ENCODE measurements at places on chromosomes 1 and 21.

- no peak overlapping the region for H3K4me3 ChIP-seq
- no peaks in the 10 kb centered on the region for H3K27me3 ChIP-seq
- H3K27ac ChIP-seq, result peak overlapping the region; percentile 4
These were observed 239.1 kb upstream of the IRF2BP2 start for GRCh38 chr1:234848972-234849649.

- H3K4me3 ChIP-seq, result no peak overlapping the region
- H3K27ac ChIP-seq, result no peak overlapping the region
- no peaks in the 10 kb centered on the region for H3K36me3 ChIP-seq
- no peaks in the 10 kb centered on the region for H3K4me1 ChIP-seq
These were observed 36.0 kb upstream of the SCMH1 start for GRCh38 chr1:41278076-41278475.

DNA sequence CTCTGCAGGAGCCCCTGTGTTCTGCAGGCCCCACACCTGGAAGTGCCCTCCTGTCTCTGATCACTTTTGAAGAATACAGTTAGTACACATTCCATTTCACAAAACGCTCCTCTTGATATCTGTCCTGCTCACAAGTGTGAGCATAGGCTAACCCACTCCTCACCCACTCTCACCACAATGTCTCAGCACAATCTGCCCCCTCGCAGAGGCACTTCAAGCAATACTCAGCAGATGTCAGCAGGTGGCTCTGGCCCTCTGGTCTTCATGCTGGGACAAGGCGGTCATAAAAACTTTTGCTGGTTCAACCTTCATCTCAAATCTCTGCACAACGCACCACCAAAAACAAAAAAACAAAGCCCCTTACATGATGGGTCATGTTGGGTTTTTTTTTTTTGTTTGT is 671.2 kb downstream of the MATN1 start:
- peaks cover 23% of the 10 kb centered on the region for H3K27me3 ChIP-seq
- no peak overlapping the region for H3K27ac ChIP-seq
- H3K4me1 ChIP-seq, result no peaks in the 10 kb centered on the region
- H3K36me3 ChIP-seq, result no peaks in the 10 kb centered on the region
- DNase-seq, result no peak

- H3K4me3 ChIP-seq, result no peak overlapping the region
- H3K27ac ChIP-seq, result no peak overlapping the region
These were observed 470.6 kb downstream of the PTPRU start for GRCh38 chr1:29706936-29707335.

DNA sequence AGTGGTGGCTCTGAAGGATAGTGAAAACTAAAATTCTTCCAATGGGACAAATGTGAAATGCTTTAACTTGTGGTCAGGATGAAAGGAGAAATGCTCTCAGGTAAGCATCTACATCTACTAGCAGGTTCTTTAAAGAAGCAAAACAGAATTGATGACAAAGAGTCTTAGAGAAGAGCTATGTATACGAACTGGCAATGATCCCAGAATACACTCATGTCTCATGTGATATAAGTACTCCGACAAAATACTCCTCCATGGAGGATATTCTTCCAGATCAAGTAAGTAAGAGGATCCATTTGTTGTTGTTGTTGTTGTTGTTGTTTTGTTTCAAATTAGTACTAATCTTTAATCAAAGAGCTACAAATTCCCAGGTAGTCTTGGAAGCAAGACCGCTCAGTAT is 174.0 kb upstream of the ATP1B1 start:
- H3K4me1 ChIP-seq, result no peaks in the 10 kb centered on the region
- H3K4me3 ChIP-seq, result no peak overlapping the region
- no peaks in the 10 kb centered on the region for H3K36me3 ChIP-seq

DNA sequence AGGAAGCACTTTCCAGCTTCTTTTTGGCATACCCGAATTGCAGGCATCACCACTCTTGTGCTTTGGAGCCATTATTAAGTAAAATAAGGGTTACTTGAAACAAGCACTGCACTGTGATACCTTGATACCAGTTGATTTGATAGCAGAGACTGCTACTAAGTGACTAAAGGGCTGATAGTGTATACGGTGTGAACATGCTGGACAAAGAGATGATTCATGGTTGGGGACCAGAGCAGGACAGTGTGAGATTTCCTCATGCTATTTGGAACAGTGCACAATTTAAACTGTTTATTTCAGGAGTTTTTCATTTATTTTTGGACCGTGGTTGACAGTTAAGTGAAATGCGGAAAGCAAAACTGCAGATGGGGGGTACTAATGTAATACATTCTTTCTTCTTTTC is 9.9 kb downstream of the RPS27 start:
- DNase-seq, result no peak
- no peak overlapping the region for H3K4me3 ChIP-seq
- peaks cover 6% of the 10 kb centered on the region for H3K36me3 ChIP-seq
- H3K27ac ChIP-seq, result no peak overlapping the region

DNA sequence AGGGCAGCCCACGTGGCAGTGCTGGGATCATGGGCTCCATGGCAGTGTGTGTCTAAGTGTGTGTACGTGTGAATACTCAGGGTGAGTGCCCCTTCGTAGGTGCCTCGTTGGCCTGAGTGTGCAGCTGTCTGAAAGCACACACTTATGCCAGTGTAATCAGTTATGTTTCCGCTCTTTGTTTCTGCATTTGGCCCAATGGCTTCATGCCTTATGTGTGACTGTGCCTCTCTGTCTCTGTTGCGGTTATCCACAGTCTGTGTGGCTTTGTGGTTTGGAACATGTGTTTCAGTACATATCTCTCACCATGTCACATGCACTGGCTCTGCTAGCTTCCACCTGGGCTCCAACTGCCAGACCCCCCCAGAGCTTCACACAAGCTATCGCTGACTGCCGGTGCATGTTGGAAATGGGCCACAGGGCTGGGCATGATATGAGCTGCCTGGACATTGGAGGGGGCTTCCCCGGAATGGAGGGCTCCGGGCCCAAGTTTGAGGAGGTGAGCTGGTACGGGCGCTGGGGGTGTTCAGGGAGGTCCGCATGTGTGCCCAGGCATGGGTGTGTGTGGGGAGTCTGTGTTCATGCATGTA is 70.3 kb upstream of the TINAGL1 start:
- H3K36me3 ChIP-seq, result no peaks in the 10 kb centered on the region
- H3K27ac ChIP-seq, result peak overlapping the region; percentile 15
- DNase-seq, result peak; percentile 75
- peaks cover 4% of the 10 kb centered on the region for H3K27me3 ChIP-seq

DNA sequence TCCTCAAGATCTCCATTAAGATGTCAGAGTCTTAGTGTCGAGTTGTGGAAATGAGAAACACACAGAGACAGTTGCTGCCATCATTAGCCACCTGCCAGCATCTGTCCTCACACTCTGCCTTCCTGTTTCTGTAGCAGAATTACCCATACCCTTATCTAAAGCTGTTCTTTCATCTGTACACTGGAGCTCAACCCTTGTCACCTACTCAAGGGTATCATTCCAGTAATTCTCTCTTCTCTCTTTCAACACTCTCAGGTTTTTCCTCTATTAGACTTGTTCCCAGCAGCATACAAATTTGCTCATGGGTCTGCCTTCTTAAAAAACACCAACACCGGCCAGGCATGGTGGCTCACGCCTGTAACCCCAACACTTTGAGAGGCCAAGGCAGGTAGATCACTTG is 27.4 kb upstream of the RNF2 start:
- no peaks in the 10 kb centered on the region for H3K27me3 ChIP-seq
- H3K27ac ChIP-seq, result no peak overlapping the region
- no peak for DNase-seq
- no peaks in the 10 kb centered on the region for H3K4me1 ChIP-seq
- H3K4me3 ChIP-seq, result no peak overlapping the region

- peaks cover 89% of the 10 kb centered on the region for H3K4me1 ChIP-seq
- no peaks in the 10 kb centered on the region for H3K27me3 ChIP-seq
- DNase-seq, result no peak
- no peak overlapping the region for H3K4me3 ChIP-seq
- peak overlapping the region; percentile 82 for H3K27ac ChIP-seq
These were observed 26.8 kb downstream of the IFFO2 start for GRCh38 chr1:18929686-18930085.

DNA sequence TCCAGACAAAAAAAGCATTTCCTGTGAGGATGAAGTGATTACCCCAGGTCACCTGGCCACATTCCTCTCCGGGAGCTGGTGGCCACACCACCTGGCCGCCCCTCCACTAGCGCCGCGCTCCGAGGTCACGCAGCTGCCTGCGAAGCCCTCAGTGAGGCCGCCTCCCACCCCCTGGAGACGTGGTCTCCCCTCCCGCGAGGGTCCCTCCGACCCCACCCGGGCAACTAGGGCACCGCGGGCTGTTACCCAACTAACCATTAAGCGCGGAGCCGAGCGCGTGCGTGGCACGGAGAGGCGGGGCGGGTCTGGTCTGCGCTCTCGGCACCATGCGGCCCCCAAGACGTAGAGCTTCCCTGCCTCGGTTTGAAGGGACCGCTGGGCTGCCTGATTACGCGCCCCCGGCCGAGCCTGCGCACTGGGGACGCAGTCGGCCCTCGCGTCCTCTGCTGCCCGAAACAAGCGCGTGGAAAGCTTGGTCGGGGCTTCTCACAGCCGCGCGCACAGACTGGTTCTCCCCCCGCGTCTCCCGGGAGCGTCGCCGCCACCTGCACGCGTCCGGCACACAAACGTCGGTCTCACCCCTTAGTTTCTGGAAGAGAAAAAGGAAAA is 106.5 kb downstream of the SLC16A1 start:
- H3K36me3 ChIP-seq, result no peaks in the 10 kb centered on the region
- peaks cover 43% of the 10 kb centered on the region for H3K27me3 ChIP-seq
- no peaks in the 10 kb centered on the region for H3K4me1 ChIP-seq
- H3K4me3 ChIP-seq, result no peak overlapping the region

GRCh38 chr1:200405264-200405663 is 4.6 kb downstream of the ZNF281 start:
- no peak overlapping the region for H3K27ac ChIP-seq
- H3K36me3 ChIP-seq, result peaks cover 54% of the 10 kb centered on the region
- H3K4me1 ChIP-seq, result peaks cover 51% of the 10 kb centered on the region
- H3K4me3 ChIP-seq, result no peak overlapping the region

DNA sequence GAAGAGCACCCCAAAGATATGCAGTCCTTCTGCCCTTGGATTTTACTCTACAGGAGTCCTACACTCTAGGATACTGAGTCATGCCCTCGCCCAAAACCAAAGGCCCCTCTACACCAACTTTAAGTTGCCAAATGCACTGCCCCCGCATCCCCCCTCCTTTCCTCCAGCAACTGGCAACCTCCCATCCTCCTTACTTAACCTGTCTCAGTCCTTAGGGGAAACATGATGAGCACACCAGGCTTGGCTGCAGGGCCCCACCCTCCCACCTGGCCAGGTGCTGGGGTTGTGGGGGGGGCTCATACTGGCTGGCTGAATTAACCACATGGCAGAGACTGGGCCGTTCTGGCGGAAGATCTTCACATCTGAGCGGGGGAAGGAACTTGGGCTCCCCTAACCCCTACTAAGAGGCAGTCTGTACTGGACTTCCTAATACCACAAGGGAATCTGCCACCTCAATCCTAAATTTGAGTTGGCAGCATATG is 1.2 kb downstream of the HDGF start:
- H3K4me3 ChIP-seq, result peak overlapping the region; percentile 98
- peaks cover 44% of the 10 kb centered on the region for H3K4me1 ChIP-seq
- peak; percentile 71 for DNase-seq
- peaks cover 41% of the 10 kb centered on the region for H3K36me3 ChIP-seq

GRCh38 chr21:46621457-46622182 is 13.9 kb upstream of the PRMT2 start:
- H3K36me3 ChIP-seq, result peaks cover 6% of the 10 kb centered on the region
- H3K4me3 ChIP-seq, result no peak overlapping the region
- no peak for DNase-seq

DNA sequence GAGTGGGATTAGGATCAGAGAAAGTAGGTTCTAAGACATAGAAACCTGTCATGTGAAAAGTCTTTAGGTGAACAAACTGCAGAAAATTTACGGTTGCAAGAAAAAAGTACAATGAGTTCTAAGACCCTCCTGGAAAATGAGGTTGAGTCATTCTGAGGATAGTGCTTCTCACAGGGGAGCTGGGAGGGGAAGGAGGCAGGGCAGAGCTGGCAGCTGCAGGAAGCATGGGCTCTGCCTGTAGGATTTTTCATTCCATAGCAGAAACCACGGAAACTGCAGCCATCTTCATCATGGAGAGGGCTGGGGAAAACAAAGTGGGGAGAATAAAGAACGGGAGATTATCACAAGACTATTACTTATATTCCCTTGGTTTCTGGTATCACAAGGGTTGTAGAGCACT is 25.8 kb upstream of the THEM4 start:
- no peak overlapping the region for H3K4me3 ChIP-seq
- no peak overlapping the region for H3K27ac ChIP-seq
- H3K4me1 ChIP-seq, result peaks cover 2% of the 10 kb centered on the region
- no peak for DNase-seq

DNA sequence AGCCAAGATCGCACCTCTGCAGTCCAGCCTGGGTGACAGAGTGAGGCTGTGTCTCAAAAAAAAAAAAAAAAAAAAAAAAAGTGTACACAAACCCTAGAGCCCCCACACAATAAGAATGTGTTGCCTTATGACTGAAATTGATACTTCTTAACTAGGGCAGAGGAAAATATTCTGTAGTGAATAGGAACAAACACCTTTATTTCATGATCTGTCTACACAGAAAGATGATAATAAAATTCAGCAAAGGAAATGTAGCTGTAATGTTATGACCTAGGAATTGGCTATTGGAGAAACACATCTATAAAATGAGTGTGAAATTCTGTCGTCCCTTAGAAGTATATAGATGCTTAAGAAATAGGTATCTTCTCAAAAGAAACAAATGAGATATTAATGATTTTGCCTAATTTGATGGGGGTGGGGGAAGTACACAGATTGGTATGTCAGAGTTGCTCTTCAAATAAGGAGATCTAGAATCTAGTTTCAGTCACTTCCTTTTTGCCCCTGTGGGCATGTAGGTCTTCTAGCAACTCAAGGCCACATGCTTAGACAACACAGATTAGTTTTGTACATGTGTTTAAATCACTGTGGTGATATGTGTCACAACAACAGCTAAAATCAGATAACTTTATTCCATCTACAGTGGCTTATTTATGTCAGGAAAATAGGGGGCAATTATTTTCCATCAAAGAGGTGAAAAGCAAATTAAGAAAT is 10.7 kb upstream of the GPR25 start:
- H3K27me3 ChIP-seq, result peaks cover 10% of the 10 kb centered on the region
- DNase-seq, result no peak
- H3K36me3 ChIP-seq, result peaks cover 4% of the 10 kb centered on the region

DNA sequence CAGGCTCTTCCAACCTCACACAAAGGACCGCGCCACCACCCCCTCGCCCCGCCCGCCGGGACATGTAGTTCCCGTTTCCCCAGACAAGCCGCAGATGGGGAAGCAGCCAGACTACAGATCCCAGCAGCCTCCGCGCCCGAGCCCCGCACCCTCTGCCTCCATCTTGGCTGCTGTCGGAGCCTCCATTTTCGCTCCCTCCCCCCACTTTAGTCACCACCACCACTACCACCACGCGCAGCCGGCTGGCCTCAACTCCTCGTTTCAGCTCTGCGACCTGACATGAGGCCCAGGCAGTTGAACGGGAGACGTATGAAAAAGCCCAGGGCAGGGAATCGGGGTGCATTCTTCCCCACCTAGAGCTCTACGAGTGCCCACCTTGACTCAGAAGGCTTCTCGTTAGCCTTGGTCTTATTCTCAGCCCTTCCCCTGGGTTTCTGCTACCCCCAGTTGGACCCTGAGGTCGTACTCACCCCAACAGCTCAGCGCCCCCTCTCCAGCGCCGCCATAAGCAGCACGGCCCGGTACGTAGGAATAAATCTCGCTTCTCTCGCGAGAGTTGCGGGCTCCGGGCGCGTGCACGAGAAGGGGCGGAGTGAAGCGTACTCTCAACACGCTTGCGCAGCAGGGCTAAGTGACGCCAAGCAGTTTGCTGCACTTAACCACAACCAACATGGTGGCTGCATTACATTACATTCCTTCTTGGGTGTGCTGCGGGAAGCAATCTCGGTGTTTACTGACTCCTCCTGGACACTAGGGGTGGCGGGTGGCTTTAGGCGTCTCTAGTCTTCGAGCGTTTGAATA is at the start of gene CSDE1:
TSS of gene CSDE1 (minus strand) at position 530 of the 801 bp plus-strand sequence. CDS start 18,094 bp downstream, outside the sequence.
- peak within 1 kb of the TSS; percentile 99 for H3K4me3 ChIP-seq
- peak; percentile 98 for DNase-seq
- H3K27me3 ChIP-seq, result no peaks in the 10 kb centered on the region
- peaks cover 33% of the 10 kb centered on the region for H3K36me3 ChIP-seq

All from activated CD4-positive, alpha-beta T cell treated with anti-CD3 and anti-CD28 coated beads for 36 hours (primary cell).